Fibroblast of mammary gland (primary cell): ENCODE measurements at places on chromosomes 2 and 18.

GRCh38 chr2:210540471-210540870, 15.9 kb upstream of the CPS1 start:
- DNase-seq: no peak

DNA sequence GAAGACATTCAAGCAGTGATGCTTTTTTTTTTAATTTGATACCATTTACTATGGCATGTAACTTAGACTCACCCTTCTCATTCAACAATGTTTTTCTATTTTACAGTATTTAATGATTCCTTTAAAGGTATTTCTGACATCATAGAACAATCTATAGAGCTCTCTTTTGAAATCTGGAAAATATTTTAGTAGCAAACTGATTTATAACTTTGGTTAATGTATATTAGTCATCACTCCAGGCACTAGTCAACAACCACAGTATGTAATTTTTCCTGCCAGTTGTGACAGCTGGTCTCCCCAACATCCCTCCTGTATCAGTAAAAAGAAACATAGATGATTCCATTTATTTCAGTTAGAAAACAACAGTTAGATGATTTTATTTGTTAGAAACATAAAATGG, 122.9 kb downstream of the LCLAT1 start:
- DNase-seq: peak; percentile 51

DNA sequence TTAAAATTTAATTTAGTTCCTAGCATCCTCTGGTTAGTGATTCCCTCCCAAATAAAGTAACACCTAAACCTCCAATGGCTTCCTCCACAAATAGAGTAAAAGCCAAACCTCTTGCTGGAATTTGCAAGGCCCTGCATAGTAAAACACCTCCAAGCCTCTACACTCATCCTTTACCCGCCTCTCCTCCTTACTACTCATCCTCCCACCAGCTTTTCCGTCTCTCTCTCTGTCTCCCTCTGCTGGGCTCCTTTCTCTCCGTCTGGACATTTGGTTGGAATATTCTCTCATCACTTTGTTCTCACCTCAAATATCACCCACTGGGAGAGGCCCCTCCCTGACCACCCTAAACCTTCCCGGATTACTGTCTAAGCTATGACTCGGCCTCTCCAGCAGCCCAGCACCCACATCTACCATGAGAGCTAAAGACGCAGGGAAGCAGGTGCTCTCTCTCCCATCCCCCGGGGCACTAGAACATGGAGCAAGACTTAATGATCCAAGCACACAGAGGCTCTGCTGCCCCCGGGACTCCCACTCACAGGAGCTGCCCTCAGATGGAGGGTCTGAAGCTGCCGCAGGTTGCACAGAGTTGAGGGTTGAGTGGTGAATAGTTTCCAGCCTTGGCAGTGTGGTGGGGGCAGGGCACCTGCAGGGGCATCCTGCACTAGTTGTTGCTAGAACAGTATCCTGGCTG, 167.2 kb downstream of the FBXO15 start:
- peak; percentile 51 for DNase-seq

- DNase-seq: no peak
Measured at GRCh38 chr18:58148954-58149471, 105.0 kb downstream of the NEDD4L start.
